ENCODE measurements at places on chromosomes 12 and 14.
A peak's percentile ranks its signal among the peaks of the same experiment; 100 is the strongest.

DNA sequence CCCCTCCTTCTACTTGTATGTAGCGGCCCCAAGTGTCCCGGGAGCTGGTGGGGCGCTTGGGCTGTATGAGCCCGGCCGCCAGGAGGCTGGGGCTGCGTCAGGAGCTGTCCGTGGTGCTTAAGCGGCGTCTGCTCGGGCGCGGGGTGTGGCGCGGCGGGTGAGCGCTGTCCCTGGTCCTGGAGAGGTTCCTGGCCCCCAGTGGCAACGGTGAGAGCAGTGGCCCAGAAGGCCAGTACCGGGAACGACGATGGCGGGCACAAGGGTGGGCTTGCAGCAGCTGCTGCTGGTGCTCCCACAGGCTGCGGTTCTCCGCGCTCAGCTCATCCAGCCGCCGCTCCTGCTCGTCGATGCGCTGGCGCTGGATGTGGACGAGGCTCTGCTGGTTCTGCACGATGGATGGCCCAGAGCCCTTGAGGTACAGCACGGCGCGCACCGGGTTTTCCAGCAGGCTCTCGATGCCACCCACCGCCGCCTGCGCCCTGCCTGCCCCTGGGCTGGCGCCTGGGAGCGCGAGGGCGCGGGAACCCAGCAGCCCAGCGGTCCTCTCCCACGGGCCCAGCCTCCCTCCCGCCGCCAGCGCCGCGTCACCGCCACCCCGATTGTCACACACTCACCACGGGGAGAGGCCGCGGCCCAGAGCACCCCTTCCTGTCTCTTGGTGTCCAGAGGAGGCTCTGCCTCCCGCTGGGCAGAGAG, 41.9 kb upstream of the FKBP4 start:
- peak; percentile 45 for DNase-seq

GRCh38 chr14:93619176-93619793, 169.0 kb downstream of the PRIMA1 start:
- DNase-seq, result peak; percentile 44

DNA sequence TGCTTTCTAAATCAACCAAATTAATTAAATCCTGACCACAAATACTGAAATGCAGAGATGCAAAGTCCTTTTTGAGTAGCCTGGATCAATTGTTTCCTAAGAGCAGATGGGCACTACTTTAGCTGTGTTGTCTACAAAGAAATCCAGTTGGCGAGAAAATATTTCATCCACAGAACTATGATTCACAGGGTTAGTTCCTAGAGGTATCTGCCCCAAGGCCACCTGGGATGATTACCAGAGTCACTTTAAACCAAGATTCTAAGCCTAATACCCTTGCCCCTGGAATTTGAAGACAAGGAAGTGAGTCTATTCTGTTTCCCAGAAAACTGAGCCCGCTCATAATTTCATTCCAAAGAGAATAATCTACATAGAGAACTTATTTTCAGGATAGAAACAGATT, 198.4 kb downstream of the PPM1H start:
- no peak for DNase-seq

GRCh38 chr12:108390495-108391203, 51.5 kb upstream of the CMKLR1 start:
- DNase-seq, result no peak

DNA sequence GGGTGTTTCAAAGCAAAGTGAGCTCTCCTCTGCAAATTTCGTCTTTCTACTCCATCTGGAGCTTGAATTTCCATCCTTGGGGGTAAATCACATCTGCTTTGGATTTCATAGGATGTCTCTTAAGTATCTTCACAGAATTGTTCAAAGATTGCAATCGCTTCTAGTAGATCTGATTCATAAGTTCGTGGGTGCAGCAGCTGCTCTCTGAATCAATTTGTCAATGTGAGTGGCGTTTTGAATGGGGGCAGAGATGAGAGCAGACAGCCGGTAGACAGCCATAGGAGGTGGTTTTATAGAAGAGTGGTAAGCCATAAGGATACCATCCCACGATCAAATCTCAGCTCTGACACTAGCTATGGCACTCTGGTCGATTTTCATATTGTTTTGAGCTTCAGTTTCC, 146.0 kb upstream of the RPH3A start:
- DNase-seq, result no peak

- DNase-seq, result no peak
Observed at GRCh38 chr14:51616256-51616655, 35.5 kb upstream of the FRMD6 start.

GRCh38 chr12:121277374-121277759, 19.1 kb downstream of the CAMKK2 start:
- no peak for DNase-seq
